Stimulated activated naive B cell treated with anti-CD40 and anti-IgM and Interleukin-4, amounts not matched to agents 10 μg/mL and 1 μg/mL and 100 μg/mL, for 72 hours (primary cell): ENCODE measurements at places on chromosomes 11 and 22.

DNA sequence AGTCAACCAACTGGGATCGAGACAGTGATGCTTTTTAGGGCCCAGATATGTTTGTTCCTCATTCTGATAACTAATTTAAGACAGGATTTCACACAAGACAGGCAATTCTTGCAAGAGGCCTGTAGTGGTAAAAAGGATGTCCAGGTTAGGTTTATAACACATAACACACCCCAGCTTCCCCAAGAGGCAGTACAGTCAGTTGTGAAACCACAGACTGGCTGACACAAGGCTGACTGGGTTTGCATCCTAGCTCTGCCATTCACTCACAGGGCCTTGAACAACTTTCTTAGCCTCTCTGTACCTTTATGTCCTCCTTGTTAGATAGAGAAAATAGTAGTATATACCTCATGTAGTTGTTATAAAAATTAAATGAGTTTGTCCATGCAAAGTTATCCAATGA is 55.0 kb upstream of the PTH start:
- no peak for DNase-seq

- DNase-seq = no peak
Observed at GRCh38 chr11:40337118-40337517, 1122.3 kb downstream of the LRRC4C start.

- no peak for DNase-seq
Observed at GRCh38 chr11:61667684-61668305, 12.4 kb upstream of the DAGLA start.

DNA sequence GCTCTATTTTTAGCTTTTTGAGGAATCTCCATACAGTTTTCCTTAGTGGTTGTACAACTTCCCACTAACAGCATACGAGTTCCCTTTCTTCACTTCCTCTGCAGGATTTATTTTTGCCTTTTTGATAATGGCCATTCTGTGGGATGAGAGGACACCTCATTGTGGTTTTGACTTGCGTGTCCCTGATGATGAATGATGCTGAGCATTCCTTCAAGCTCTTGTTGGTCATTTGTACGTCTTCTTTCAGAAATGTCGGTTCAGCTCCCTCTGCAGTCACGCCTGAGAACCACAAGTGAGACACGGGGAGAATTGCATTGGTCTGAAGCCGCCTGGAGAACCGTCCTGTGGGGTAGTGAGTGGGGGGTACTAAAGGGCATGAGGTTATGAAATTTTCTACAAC is 2.0 kb upstream of the KRTAP5-10 start:
- peak; percentile 13 for DNase-seq

DNA sequence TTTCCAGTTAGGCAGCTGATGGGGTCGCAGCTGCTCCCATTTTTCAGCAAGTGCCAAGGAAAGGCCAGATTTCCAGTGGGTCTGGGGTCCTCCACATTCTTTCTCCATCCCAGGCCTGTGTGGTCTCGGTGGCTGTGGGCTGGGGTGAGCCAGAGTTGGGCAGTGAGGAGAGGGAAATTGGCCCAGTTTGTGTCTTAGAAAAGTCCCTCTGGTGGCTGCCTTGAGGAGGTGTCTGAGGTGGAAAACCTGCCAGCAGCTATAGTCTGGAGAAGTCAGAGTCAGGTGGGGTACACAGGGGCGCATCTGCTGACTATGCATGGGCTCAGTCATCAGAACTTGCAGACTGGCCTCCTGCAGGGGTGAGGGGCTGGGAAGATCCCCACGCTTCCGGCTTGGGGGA is 30.5 kb downstream of the MRGPRD start:
- DNase-seq = no peak

GRCh38 chr11:64638018-64638665 is 47.1 kb downstream of the SLC22A12 start:
- DNase-seq = no peak

DNA sequence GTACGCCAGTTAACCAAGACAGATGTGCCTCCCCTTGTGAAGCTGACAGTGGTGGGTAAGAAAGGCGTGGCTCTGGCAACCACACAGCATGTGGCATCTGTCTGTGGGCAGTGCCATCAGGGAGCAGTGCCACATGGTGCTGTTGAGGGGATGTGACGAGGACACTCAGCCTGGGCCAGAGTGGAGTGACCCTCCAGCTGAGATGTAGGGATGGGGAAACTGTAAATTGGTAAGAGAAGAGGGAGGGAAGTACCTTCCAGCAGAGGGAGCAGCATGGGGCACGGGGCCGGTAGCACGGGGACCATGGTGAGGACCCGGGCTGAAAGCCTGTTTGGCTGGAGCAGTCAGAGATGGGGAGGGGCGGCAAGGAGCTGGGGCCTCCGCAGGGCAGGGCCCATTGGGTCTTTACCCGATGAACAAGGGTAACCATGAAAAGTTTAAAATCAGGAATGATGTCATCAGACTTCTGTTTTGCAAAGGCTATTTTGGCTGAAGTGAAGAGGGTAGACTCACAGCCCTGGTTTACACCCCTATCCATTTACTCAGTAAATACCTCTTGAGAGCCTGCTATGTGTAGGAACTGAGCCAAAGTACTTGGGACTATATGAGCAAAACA is 10.4 kb downstream of the TMPRSS6 start:
- no peak for DNase-seq

- no peak for DNase-seq
Observed at GRCh38 chr11:29260939-29261705, 755.7 kb downstream of the KCNA4 start.

DNA sequence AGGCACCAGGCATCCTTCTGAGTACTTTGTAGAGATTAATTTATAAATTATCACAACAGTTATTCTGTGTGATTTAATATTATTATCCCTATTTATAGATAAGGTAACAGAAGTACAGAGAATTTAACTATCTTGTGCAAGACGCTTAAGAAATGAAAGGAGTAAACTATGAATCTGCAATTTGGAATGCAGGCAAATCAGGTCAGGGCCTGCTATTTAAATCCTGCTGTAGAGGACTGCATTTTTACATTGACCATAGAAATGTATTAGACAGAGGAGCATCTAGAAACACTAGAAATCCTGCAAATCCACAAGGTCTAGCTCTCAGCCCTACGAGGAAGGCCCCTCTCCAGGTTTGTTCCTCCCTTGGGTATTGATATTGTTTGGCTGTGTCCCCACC is 336.2 kb downstream of the ETS1 start:
- no peak for DNase-seq

DNA sequence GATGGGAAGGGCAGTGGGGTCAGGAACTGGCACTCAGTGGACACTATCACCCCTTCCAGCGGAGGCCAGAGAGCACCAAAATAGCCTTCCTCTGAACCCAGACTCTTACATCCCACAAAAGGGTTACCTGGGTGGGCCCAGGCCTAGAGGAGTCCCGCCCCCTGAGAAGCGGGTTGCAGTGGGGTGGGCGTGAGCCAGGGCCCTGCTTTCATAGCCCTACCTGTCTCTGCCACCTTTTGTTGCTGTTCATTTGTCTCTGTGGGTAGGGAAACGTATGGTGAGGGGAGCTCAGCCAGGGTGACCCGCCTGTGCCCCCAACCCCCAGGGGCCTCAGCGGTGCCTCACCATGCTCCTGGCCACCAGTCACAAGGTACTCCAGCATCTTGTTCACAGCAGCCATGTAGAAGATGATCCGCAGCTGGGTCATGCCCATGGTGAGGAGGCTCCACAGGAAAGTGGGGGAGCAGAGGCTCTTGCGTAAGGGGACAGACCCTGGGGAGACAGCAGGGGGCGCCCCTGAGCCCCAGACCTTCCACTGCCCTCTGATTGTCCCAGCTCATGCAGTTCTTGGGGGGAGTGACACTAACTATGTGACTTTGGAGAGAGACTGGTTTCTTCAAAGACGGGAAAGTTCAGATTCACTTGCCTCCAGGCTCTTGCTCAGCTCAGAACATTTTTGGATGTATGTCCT is 24.0 kb downstream of the SLC43A1 start:
- DNase-seq = peak; percentile 9

DNA sequence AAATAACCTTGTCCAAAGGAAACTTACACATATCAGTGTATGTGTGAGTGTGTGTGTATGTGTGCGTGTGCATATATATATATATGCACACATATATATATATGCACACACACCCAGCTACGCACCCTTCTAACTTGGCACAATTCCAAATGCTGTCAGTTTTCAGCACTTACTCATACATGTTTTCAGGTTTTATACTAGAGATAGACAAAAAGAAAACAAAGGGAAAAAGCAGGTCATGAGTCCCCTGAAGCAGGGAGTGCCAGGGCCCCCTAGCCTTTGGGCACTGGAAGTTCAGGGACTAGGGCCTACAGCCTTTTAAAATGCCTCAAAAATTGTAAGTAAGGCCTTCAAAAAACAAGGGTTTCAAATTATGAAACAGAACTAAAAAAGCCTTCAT is 265.4 kb downstream of the CADM1 start:
- no peak for DNase-seq
